Naive B cell (primary cell): ENCODE measurements at places on chromosomes 4 and X. TPM values are rescaled to one million over a fixed set of nuclear protein-coding genes. Genes with fewer than 3 reads are reported as not detected.

The SLC2A9 gene
- 1.4 TPM for polyA plus RNA-seq

The FRMD7 gene
- not detected for polyA plus RNA-seq

The GSX2 gene
- not detected for polyA plus RNA-seq

DNA sequence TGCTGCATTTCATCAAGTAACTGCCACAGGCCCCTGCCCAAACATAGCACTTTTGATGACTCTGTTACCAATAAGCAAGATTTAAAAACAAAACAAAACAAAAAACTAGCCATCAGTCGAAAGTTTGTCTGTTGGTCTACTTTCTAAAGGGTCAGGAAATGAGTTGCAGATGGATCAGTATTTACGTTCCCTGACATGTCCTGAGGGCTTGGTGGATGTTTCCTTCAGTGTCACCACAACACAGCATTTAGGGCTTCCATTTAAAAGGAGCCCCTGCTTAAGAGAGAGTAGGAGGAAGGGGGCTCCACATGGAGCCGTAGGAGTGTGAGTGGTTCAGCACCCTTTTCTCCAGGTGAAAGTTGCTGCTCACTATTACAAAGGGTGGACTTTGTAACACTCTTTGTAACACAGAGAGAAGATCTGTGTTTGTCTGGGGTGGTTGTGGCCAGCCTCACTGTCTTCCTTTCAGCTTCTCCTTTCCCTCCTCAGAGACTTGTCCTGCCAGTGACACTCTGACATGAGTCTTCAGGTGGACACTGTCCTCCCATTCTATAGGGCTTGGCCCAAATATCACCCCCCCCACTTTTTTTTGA, 167.5 kb upstream of the PDE5A start:
- no peak overlapping the region for H3K4me3 ChIP-seq
- no peak overlapping the region for H3K27ac ChIP-seq
- no peaks in the 10 kb centered on the region for H3K4me1 ChIP-seq
- no peak for DNase-seq
